Stimulated activated CD8-positive, alpha-beta memory T cell treated with anti-CD3 and anti-CD28 coated beads, Interleukin-7, amount 100 ng/mL, for 1 hour (primary cell): ENCODE measurements at places on chromosomes 2 and 18.

DNA sequence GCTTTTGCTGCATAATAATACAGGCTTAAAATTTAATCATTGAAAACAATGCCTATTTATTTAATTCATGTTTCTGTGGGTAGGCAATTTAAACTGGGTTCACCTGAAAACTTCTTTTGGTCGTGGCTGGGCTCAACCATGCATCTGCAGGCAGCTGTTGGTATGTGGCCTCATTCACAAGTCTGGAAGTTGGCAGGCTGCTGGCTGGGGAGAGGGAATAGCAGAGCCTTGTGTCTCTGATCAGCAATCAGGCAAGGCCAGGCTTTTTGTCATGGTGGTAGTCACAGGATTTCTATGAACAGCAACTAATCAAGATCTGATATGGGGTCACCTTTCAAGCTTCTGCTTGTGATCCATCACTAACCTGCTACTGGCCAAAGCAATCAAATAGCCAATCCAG, 130.1 kb upstream of the KCNJ3 start:
- DNase-seq = no peak

- no peak for DNase-seq
These were observed 23.4 kb downstream of the NR4A2 start for GRCh38 chr2:156309167-156309566.

DNA sequence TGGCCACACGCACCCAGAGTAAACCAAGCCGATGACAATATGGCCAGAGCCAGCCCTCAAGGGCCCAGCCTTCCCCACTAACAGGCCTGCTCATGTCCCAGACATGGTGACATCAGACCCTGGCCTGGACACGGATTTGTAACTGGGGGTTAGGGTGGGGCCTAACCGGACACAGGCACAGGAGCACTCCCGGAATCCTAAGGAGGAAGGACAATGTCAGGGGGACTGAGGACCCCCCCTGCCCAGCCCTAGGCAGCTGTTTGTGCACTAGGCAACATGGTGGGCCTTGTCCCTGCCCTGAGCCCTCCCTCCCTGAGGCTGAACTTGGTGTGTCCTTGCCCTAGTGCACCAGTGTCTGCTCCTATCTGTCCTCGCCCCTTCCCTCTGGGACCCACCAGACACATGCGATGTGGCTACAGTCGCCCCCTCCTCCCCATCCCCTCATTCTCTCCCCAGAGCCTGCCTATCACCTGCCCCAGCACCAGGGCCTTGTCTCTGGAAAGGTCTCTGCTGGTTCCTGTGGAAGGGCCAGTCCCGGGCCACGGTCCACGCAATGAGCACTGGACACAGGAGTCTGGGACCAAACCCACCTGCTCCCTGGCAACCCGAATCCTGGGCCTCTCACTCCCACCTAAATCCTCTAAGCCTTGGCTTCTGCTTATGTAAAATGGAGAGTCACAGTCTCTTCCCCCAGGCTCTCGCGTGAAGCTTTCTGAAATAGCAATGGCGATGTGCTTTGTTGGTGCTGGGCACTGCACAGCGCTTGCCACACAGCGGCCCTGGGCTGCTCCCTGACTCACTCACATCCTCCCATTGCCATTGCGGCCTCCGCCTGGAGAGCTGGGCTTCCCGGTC, 76.5 kb upstream of the RAB6C start:
- DNase-seq = no peak

DNA sequence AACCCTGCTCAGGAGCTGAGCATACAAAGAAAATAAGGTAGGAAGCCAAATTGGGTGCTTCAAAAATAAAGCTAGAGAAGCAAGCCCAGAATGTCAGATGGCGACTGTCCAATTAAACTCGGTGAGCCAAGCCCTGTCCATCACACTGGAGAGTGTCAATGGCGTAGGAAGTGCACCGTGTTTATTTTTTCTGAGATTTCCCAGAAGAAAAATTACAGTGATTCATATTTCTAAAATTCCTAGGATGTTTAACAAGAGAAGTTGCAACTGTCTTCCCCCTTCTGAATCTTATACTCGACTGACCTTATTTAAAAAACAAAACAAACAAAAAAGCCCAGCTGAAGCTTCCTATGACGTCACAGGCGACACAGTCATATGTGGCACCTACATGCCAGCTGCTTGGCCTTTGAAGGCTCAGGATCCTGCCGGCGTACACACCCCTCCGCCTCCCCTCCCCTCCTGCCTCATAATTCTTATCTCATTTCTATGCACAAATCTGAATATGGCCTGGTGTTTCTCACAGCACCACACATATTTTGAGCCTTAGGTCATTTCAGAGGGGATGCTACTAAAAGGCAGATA, 60.8 kb downstream of the MBP start:
- peak; percentile 38 for DNase-seq

DNA sequence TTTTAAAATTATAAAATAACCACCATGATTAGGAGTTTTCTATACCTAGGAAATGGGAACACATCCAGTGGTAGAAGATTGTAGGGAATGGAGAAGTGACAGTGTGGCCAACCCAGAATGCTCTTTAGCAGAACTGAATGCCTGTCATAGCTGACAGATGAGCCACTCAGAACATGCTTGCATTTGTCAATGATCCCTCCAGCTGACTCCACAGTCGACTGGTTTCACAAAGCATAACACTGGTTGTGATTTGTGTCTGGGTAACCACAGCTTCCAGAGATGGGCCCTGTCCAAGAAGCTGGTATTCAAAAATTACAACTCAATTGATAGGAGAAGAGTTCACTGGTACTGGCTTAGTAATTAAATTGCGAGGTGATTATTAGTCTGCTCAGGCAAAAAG, 9.0 kb upstream of the CTIF start:
- DNase-seq = no peak

DNA sequence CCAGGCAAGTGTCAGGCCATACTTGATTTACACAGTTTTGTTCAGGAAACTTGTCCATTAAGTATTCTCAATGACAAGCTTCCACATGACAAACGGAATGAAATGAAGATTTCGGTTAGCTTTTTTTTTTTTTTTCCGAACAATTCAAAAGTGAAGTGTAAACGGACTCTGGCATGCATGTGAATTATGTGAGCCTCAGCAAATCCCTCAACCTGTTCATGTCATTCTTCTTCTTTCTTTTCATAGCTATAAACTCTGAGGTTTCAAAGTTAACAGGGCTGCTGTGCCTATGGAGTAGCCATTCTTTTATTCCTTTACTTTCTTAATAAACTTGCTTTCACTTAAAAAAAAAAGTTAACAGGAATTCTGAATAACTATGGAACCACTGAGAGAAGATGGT, 110.3 kb downstream of the NOL10 start:
- no peak for DNase-seq

DNA sequence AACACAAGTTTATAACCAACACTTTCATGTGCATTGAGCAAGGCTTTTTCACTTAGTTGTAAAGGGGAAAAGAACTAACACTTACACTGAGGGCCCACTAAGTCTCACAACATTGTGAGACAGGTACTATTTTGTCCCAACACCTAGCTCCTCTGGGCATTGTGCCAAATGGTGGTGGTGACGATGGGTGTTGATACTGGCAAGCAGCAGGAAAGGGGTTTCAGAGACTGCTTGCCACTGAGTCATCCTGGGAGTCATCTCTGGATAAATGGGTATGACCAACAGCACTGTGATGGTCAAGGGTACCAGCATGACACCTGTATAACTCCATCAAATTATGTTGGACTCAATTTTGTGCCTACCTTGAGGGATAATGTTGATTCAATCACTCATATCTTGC, 138.8 kb upstream of the ITGA6 start:
- no peak for DNase-seq

DNA sequence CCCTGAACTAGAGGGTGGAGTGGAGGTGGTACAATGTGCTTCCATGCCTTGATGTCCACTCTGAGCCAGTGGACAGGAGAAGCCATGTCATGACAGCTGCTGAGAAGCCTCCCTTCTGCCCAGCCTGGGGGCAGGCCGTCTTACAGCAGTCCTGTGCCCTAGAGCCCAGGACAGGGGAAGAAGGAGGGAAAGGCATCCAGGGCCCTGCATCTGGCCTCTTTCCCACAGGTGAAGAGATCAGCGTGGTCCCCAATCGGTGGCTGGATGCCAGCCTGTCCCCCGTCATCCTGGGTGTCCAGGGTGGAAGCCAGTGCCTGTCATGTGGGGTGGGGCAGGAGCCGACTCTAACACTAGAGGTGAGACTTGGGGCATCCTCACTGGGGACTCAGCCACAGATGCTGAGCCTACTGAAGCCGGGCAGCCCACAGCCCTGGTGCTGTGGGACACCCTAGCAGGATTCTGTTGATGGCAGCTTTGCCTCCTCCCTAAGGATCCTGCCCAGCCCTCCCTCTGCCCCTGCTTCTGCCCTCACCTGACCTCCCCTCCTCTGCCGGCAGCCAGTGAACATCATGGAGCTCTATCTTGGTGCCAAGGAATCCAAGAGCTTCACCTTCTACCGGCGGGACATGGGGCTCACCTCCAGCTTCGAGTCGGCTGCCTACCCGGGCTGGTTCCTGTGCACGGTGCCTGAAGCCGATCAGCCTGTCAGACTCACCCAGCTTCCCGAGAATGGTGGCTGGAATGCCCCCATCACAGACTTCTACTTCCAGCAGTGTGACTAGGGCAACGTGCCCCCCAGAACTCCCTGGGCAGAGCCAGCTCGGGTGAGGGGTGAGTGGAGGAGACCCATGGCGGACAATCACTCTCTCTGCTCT, 3.1 kb downstream of the IL36RN start:
- no peak for DNase-seq

DNA sequence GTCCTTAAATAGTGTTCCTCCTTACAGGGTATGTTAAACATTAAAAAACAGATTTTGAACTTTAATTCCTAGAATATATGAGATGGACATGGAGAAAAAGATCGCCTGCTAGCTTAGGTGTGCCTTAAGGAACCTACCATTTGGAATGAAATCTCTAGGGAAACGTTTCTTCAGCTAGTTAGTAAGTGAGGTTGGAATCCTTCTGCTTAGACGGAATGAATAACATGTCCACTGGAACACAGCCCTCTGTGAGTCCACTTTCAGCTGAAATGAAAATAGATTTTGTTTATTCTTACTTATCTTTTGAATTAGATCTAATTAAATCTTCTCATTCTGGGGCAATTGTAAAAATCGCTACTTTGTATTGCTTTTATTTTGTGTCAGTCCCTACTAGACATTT, 28.4 kb downstream of the NAB1 start:
- DNase-seq = no peak
